ENCODE measurements at places on chromosomes 7 and 10.

- DNase-seq = peak; percentile 47
Measured at GRCh38 chr7:36967387-36967786, 243.1 kb upstream of the AOAH start.

DNA sequence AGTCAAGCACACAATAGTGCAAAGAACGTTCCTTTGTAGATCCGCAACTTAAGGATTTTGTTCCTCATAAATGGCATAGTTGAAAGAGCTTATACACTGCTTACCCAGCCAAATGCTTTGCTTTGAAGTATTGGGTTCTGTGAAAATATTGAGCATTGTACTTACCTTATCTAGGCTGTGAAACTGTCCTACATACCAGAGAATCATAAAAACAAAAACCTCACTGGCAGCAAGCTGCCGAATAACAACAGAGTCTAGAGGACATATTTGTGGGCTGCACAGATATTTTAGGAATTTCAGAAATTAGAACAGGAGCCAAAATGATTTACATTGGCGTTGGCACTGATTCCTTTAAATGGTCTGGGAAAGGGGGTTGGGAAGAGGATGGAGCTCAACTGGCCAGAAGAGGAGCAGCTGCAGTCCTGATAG, 174.8 kb downstream of the RTKN2 start:
- peak; percentile 93 for DNase-seq

DNA sequence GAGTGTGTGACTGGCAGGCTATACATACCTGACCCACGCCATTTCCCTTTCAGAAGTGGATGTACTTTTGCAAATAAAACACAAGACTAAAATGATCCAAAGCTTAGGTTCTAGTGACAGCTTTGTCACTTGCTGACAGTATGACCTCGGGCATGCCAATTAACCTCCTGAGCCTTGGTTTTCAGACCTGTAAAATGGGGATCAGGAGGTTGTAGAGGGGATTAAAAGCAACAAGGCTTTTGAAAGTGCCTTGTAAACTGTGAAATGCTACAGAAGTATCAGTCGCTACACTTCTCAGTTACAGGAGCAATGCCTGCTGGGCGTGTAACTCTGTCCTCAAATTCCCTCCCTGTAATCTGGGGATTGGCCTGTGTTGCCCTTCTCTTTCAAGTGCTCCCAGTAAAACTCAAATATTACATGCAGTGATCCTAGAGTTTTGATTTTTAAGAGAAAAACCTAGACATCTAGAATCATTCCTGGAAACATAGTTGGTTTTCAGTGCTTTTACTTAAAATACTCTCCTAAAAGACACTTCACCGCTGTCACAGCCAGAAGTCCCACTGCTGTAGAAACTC, 8.8 kb upstream of the GRB10 start:
- no peak for DNase-seq

GRCh38 chr7:84372712-84373111, 178.1 kb upstream of the SEMA3A start:
- DNase-seq = peak; percentile 22

- DNase-seq = peak; percentile 100
Measured at GRCh38 chr7:5423976-5424748, 528 bp upstream of the TNRC18 start.

GRCh38 chr10:92571649-92572048, 2.2 kb downstream of the IDE start:
- peak; percentile 46 for DNase-seq

DNA sequence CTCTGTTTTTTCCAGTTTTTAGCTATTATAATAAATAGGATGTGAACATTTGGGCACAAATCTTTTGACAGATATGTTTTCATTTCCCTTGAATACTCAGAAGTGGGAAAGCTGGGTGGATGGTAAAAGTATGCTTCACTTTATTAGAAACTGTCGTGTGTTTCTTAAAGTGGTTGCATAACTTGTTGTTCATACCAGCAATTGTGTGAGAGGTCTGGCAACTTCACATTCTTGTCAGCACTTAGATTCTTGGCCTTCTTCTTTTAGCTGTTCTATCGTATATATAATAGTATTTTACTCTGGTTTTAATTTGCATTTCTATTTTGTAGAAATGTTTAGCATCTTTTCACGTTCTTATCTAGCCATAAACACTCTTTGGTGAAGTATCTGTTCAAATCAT, 894.4 kb downstream of the KCNMA1 start:
- DNase-seq = no peak

DNA sequence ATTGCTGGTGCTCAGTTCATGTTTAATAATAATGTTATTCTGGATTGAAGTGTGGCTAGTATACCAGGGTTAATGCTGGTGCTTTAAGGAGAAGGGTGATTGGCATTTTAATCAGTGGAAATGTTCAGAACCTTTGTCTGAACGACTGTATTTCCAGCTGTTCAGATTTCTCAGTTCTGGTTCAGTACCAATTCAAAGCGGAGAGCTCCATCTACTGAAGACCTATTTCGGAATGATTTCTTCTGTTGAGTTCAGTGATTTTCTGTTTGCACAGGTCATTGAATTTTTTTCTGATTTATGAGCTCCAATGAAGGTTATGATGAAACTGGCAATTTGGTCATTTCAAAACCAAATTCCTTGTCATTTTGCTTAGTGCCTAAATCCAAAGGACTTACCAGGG, 160.1 kb downstream of the EXOC4 start:
- DNase-seq = no peak

- DNase-seq = no peak
Measured at GRCh38 chr7:100612730-100613390, 520 bp downstream of the MOSPD3 start.

DNA sequence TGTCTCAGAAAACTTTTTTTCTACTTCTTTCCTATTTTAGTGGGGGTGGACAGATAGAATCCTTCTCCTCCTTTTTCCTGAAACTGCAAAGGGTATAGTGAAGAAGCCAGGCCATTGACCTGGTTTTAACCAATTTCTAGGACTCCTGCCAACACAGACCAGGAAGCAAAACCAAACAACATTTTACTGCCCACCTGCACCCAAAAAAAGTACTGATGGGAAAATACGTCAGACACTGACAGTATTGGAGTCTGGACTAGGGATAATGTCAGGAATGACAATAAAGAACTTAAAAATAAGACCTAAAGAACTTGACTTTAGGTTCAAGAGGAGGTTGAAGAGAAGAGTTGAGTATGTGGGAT, 5.0 kb upstream of the STEAP4 start:
- DNase-seq = no peak

- DNase-seq = no peak
Measured at GRCh38 chr7:1810521-1810920, 140.4 kb downstream of the ELFN1 start.

DNA sequence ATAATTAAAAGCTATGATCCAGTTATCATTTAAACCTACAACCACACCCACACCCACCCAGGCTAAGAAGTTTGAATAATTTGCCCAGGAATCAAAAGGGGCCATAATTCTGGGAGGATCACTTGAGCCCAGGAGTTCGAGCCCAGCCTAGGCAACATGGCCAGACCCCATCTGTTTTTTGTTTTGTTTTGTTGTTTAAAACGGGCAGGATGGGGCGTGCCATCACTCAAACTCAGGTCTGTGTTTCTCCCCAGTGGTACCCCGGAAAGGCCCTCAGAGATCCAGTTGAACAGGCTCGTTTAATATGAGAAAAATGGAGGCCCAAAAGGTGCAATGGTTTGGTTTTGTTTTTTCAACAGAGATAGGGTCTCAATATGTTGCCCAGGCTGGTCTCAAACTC, 23.3 kb downstream of the HSPB1 start:
- no peak for DNase-seq

DNA sequence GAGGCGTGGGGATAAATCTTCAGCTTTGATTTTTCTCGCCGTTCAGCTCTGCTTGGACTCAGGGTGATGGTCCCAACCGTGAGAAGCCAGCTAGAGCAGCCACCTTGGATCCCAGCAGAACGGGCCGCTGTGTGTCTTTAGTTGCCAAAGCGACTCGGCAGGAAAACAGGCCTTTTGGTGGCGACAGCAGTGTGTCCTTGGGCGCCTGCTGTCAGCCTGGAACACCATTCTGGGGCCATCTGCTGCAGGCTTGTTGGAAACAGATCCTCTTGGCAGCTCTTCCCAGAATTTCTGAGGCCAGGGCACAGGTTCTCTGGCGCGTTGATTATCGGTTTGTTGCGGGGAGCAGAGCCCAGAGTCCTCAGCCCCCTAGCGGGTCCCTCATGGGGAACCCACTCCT, 97.6 kb downstream of the CUX1 start:
- no peak for DNase-seq

DNA sequence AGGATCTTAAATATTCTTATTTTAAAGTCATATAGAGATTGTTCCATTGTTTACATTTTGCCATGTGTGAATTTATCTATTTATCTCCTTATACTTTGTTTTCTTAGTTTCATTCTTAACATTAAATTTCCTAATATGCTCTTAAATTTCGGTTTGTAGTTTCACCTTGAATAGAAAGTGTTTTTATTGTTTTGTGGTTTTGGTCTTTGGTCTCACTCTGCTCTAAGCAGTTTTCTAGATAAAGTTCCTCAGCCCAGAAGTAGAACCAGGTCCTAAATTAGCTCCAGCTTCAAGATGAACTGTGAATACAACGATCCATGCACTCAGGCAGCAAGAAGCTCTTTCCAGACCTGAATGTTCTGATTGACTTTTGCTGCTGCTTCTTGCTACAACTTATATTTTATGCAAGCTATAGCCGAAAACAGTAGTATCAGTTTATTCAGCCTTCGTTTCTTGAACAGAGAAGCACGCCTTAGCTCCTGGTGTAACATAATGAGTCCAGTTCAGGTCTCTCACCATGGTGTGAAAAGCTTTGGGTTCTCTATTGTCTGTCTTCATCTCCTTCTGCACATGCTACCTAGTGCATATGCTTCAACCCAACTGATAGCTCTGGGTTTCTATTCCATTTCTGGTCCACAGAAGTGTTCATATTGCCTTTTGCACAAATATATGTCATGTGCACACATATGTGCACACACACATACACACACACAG, 95.3 kb downstream of the SEM1 start:
- no peak for DNase-seq

GRCh38 chr7:101179117-101179516, 976 bp downstream of the NAT16 start:
- no peak for DNase-seq

- DNase-seq = no peak
Measured at GRCh38 chr7:55059021-55059420, 40.2 kb downstream of the EGFR start.

DNA sequence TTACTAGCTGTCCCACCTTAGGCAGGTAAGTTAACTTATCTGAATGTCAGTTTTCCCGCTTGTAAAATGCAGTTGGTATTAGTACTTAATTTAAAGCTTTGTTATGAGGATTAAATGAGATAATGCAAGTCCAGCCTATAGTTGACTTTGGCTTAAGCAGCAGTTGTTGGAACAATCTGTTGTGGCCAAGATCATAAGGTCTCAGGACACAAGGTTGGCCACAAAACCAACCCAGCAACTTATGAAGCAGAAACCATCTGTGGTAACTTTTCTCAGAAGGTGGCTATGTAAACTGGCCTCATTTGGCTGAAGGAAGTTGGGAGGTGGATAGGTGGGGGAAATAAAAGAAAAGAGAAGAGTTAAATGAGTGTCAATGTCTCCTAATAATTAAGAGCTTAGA, 29.4 kb downstream of the ENTPD1 start:
- no peak for DNase-seq

DNA sequence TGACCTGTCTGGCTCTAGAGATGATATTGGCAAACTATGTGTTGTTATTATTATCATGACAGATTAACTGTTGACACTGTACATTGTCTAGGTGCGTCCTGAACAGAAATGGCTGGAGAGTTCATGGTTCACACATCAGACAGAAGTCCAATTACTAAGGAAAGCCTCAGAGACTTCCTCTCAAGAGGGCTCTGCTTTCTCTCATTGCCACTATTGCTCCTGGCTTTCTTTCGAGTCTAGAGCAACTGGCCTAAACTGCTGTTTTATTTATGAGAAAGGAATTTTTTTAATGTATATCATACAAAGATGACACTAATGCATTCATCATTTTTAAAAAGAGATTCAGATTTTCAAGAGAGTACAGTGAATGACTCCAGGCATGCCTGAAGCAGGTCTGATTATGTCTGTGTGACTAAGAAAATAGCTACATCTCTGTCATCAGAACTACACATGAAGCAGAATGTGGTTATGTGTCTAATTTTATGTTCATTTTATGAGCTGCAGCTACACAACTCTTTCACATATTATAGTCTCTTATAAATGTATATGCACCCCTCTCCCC, 30.4 kb downstream of the NRCAM start:
- no peak for DNase-seq

GRCh38 chr7:163298-163695, 29.1 kb upstream of the FAM20C start:
- DNase-seq = no peak

DNA sequence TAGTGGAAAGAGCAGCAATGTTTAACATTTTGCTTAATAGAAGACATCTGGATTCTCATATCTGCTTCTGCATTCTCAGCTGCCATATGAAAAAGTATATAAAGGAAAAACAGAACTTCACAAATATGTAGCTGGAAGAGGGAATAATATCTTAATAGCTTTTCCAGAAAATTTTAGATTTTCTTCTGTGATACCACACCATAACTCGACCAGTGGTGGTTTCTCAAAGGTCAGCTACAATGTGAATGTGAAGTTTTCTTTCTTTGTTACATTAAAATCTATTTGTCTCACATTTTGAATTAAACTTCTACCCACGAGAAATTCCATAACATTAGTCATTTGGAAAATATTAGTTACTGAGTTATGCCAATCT, 339.8 kb downstream of the PARD3 start:
- peak; percentile 9 for DNase-seq

- peak; percentile 16 for DNase-seq
Measured at GRCh38 chr7:66016131-66016461, 34.1 kb upstream of the GUSB start.

DNA sequence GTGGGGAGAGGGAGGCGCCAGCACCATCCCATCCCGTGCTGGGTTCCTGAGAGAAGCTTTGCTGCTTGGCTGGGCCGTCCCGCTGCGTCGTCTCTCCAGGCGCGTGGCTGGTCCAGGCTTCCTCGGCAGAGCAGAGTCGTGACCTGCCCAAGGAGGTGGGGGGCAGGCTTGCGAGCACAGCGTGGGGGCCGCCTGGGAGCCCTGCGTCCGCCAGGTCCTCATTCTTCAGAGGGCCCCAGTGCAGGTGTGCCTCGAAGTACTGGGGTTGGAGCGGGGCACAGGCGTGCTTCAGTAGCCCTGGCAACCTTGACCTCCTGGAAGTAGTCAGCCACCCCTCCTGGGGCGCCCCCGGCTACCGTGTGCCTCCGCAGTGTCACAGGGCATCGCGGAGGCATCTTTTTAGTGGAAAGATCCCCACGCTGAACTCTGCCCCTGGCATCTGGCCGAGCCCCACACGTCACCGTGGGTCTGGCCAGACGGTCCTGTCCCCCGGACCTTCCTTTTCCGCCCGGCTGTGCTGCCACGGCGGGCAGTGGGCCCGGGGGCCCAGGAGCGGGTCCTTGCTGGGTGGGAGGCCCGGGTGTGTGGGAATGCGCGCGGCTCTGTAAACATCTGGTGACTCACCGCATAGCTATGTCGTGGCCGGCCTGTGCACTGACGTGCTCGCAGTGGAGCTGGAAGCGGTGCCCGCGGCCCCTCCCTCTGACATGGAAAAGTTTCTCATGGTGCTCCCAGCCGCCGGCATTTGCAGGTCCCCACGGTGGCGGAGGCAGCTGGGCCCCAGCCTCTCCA, 6.4 kb downstream of the MAFK start:
- peak; percentile 98 for DNase-seq

GRCh38 chr10:113644185-113645120, 19.4 kb downstream of the NRAP start:
- peak; percentile 20 for DNase-seq

- peak; percentile 56 for DNase-seq
Measured at GRCh38 chr7:14766747-14767146, 135.8 kb downstream of the DGKB start.

Measured in fibroblast of skin of abdomen (primary cell).